Jurkat, Clone E6-1 (cell line): ENCODE measurements at places on chromosomes 16 and 17.

DNA sequence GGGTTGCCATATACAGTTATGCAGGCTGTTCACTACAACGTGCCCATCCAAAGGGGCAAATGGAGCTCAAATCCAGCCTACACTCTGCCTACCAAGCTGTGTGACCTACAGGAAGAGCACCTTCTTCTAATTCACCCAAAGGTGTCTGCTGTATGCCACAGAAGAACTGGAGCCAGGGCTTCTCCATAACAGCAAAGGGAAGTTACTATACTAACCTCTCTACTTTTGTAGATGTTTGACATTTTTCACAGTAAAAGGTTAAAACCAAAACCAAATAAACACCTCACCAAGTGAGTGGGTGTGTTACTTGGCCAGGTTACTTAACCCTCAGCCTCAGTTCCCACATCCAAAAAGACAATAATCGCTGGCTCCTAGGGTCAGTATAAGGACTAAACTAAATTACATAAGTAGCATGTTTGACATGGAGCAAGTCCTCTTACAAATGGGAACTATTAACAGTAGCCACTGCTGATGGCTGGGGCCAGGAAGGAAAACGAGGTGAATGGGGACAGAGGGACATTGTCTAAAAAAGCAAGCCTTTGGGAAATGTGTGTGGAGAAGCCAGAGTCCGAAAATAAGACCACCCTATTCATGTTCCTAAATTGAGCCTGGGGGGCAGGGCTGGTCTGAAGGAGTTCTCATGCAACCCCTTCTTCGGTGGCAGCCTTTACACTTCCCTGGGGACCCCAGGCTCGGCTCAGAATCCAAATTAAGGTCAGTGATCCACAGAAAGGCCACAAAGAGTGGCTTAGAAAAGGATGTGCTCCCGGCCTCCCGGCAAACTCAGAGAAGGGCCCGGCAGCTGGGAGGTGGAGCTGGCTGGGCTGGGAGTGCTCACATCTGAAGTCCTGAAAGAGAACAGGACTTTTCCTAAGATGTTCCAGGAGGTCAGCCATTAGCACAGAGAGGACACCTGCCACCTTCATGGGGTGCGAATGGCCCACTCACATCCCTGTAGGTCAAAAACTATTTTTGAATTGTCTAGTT, 13.5 kb downstream of the CUEDC1 start:
- DNase-seq, result no peak

DNA sequence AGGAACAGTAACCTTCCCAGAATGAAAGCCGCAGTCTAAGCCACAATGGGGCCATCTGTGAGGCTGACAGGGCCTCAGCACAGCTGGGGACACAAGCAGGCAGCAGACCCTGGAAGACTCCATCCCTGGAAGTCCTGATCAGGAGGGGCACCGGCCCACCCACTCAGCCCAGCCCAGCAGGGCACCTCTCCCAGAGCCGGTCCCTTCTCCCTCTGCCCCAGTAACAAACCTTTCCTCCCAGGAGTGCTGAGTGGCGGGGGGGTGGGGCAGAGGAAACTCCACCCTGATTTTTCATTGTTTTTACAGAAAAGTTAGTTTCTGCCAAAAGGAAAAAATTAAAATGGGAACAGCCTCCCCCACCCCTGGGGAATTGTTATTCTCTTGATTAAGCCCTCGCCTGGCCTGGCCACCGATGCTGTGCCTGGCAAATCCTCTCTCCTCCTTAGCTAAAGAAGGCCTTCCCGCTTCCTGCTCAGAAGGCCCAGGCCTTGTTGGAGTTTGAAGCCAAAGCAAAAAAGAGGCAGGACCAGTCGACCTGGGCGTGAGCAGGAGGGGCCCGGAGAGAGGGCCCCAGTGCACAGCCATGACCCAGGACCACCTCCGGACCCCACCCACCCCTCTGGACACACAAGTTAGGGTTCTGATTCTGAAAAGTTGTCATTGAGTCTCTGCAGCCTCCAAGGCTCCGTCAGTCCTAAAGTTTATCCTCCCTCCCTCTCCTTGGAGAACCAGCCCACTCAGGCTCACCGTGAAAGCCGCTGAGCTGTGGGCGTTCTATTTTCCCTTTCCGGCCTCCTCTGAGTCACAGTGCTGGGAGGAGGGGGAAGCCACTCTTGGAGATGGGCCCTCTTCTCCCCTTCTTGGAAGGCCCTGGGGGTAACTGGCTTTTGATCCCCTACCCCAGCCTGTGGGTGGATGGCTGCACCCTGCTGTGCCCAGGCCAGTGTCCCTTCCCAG, 128.4 kb upstream of the TNRC6C start:
- no peak for DNase-seq

DNA sequence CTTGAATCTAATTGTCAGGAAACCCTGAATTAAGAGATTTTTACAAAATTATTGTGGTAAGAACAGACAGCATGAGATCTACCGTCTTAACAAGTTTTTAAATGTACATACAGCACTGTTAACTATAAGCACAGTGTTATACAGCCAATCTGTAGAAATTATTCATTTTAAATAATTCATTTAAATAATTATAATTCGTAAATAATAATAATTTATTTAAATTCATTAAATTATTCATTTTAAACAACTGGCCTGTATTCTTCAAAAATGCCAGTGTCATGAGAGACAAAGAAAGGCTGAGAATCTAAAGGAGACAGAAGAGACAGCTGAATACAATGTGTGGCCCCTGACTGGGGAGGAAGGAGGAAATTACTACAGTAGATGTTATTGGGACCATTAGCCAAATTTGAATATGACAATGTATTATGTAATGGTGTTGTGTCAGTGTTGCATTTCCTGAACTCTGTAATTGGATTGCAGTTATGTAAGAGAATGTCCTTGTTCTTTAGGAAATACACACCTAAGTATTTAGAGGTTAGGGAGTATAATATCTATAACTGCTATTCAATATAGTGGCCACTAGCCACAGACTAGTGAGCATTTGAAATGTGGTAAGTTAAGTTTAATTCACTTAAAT, 2.3 kb downstream of the RSAD1 start:
- DNase-seq, result no peak

- DNase-seq, result peak; percentile 5
Observed at GRCh38 chr17:6591599-6592158, 35.3 kb upstream of the PITPNM3 start.

DNA sequence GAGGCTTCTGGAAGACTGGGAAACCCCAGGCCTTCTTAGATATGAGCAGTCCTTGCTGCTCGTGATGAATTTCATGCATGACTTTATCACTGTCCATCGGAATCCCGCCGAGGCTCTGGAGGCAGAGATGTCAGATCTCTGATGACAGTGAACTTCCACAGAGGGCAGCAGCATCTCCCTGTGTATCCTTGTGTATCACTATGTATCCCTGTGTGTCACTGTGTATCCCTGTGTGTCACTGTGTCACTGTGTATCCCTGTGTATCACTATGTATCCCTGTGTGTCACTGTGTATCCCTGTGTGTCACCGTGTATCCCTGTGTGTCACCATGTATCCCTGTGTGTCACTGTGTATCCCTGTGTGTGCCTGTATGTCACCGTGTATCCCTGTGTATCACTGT, 160.2 kb upstream of the CHMP6 start:
- no peak for DNase-seq

DNA sequence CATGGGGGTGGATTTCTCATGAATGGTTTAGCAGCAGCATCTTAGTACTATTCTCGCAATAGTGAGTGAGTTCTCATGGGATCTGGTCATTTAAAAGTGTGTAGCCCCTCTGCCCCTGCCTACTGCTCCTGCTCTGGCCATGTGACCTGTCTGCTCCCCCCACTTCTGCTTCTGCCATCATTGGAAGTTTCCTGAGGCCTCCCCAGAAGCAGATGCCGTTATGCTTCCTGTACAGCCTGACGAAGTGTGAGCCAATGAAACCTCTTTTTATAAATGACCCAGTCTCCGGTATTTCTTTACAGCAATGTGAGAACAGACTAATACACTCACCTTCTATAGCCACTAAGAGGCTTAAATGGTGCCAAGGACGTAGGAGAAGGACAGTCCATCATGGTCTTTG, 51.5 kb downstream of the NOL11 start:
- no peak for DNase-seq

GRCh38 chr17:10932938-10933337, 95.1 kb upstream of the PIRT start:
- no peak for DNase-seq

GRCh38 chr17:15351925-15352324, 10.5 kb upstream of the TEKT3 start:
- no peak for DNase-seq

DNA sequence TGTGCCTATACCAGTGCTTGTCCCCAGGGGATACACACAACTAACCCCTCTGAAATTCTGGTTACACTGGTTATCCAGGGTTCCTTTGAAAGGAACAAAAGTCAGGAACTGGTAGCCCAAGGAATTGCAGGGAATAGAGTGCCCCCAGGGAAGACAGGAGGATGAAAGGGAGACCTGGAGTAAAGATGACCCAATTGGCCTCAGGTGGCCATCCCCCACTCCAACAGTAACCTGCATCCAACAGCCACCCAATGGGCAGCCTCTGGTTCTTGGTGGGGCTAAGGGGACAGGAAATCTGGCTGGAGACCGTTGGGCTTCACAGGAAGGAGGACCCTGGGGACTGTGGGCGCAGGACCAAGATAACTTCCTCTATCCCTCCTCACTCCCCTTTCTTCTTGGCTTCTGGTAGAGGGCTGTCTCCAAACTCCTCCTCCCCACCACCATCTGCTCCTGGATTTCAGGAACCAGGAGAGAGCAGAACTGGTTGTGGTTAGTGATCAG, 826 bp upstream of the MPO start:
- no peak for DNase-seq

DNA sequence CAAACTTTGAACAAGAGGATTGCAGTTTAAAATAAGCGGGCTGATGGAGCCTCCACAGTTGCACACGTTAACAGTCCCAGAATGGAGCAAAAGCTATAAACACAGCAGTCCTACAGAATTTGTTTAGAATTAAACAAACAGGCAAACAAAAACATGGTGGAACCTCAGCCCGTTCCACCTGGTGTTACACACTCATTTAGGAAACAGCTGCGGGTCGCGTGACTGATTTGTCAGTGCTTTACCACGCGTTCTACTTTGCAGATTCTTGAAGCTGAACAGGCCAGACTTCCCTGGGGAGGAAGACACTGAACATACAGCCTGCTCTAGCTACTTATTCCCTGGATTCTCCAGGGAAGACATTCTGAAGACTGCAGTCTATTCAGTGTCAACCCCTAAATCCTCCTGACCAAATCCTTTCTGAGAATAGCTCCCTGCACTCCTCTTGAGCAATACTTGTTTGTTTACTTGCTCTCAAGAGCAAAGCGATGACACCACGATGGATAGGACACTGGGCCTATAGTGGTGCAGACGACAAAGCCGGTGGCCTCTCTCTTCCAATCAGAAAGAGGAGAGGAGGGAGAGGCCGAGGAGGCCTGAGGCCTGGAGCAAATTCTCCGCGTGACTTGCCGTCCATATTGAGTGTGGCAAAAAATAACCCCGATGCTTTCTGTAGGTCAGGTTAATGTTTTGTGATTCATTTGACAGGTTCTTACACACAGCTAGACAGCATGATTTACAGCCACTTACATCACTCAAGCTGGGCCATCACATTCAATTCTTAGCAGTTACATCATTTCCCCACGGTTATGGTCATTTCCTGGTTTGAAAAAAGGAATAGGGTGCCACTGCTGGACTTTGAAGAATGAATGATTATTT, 4.0 kb upstream of the MAP1LC3B start:
- peak; percentile 97 for DNase-seq

DNA sequence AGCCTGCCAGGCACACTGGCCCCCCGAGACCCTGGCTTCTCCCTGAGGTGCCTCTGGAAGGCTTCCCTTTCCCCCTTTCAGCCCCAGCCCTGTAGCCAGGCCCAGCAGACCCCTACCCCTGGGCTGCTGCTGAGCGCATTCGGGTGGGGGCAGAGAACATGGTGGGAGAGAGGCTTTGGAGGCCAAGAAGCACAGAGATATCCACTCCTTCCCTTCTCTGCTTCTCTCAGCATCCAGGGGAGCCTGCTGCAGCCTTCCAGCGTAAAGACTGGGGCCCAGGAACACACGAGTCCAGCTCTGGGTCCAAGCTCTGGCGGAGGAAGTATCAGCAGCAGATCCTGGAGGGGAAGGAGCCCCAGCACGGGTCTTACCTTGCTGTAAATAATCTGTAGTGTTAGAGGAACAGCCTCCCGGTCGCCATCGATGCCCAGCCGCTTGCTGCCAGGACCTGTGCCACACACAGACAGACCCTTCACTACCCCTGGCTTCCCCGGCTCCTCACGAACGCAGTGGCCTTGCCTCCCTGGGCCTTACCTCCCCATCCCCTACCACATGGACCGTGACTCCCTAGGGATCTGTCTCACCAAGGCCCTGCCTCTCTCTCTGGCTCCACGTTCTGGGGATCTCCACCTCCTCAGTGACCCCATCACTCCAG, 17.0 kb upstream of the PIK3R6 start:
- DNase-seq, result no peak

GRCh38 chr17:52030052-52030451, 128.5 kb downstream of the CA10 start:
- no peak for DNase-seq

DNA sequence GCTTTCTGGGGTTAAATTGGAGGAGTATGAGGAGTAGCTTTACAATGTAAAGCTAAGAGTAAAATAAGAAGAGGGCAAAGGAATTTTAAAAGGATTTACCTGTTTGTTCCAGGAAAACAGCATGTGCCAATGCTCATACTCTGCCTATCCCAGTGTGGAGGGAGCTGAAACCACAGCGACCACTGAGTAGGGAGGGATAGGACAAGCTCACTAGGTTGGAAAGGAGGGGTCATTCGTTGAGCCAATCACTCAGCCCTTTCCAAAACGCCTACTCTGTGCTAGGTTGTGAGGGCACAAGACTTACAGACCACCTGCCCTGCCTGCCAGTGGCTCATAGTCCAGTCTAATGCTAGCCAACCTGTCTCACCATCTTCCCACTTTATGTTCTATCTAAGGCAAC, 1.1 kb upstream of the DNAJC7 start:
- no peak for DNase-seq

GRCh38 chr17:77867308-77867781, 91.2 kb upstream of the TNRC6C start:
- no peak for DNase-seq

DNA sequence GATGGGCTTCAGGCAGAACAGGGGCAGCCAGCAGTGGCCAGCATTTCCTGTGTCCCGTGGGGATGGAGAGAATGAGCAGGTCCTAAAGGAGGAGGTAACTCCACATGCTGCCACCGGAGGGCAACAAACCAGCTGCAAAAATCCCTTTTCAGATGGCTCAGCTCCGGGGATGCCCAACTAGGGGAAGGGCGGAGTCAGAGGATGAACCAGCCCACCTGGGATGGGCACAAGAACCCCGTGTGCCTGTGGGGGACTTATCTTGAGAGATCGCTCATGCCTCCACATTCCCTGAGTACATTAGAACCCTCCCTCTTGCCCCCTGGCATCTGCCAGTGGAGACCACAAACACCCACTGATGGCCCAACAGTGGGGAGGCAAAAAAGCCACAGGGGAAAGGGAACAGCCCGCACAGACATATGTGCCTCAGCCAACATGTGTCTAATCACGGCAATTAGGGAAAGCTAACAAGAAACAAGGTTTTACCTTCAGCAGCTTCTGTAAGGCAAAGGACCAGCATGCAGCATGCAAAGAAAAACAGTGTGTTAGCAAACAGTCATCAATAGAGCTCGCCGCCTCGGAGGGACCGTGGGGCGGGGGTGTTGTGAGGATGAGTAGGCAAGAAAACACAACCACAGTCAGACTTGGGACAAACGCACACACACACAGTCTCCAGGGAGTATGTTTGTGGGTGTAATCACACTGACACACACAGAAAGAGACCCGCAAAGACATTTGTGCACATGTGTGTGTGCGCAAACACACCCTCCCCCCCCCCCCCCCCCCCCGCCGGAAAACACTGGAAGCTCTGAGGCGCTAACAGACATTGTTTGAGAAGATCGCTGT, 64.0 kb downstream of the MYO18A start:
- DNase-seq, result peak; percentile 54

GRCh38 chr17:78828470-78829185, 12.0 kb downstream of the USP36 start:
- DNase-seq, result no peak
